Stimulated activated CD4-positive, alpha-beta T cell treated with anti-CD3 and anti-CD28 coated beads, Interleukin-4, amount 100 ng/mL, for 1 hour (primary cell): ENCODE measurements at places on chromosomes 13 and 19.

DNA sequence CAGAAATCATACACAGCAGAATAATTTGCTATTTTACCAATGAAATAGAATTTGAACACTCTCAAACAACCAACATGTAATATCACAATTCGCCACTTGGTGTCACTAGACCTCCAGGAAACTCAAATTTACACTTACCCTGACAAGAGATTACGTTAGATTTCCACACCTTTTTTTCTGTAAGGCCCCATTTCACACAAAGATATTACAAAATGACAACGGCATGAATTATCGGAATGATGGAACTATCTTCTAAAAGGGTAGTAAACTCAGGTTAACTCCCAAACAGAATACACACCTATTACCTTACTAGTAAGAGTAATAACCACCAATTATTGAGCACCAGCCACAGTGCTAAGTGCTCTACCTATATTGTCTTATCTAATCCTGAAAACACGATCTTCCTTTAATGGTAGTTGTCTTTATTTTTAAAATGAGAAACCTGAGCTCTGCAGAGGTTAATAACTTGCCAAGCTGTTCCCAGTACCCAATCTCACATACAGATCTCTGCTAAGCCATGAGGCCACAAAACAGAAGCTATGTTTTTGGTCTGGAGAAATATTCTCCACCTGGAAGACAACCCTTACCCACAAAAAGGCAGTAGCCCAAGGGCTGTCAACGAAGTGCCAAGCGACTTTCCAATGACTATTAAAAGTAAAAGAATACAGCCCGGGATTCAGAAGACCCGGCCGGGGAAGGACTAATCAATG lies 152.4 kb downstream of the DCLK1 start:
- no peak for DNase-seq

GRCh38 chr13:98478189-98479129 lies 98.4 kb downstream of the STK24 start:
- no peak for DNase-seq

GRCh38 chr13:31053896-31054295 lies 107.8 kb downstream of the HSPH1 start:
- DNase-seq, result no peak

- DNase-seq, result peak; percentile 62
These were observed 823 bp downstream of the TLE5 start for GRCh38 chr19:3061182-3062161.

DNA sequence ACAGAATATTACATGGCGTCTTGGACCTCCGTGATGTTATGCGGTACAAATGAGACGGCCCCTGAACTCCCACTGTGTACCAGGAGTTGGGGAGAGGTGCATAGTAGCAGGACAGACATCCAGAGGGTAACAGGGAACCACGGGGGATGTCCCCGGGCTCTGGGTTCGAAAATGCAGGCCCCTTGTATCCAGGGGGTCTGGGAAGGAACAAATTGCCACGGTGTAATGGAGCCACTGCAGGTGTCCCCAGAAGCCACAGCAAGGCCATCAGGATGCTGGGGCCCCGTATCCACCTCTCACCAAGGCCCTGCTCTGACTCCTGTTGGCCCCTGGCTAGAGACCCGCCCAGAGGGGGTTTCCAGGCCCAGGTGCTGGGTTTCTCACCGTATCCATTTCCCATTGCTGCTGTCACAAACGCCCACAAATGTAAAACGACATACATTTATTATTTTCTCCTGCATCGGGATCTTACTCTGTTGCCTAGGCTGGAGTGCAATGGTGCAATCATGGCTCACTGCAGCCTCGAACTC lies 77.8 kb downstream of the INSR start:
- DNase-seq, result peak; percentile 35

DNA sequence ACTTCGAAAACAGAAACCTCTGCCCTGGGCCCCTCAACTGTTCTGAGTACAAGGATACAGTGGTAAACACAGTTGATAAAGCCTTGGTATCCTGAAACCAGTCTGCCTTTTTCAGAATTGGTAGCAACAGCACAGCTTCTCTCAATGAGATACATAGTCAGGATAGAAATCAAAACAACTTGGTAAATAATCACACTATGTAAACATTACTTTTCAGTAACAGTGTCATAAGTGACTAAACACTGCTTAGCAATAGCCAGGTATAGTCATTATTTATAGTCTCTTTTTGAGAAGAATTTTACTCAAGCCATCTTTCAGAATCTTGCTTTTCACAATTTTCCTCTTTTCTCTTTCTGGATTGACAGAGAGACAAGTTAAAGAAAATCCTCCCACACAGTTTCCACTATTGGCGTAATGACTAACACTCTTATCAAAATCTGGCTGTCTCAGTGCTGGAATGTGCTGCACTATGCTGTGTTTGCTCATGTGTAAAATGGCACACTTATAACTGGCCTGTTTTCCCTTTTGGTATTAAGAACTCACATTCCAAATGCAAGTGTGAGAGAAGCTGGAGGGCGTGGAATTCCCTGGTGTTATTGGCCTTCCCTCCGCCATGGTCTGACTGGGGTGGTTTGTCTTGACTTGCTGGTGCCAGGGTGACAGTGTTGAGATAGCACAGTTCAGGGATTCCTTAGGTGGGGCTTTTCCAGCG lies 368.8 kb downstream of the TDRD3 start:
- no peak for DNase-seq

DNA sequence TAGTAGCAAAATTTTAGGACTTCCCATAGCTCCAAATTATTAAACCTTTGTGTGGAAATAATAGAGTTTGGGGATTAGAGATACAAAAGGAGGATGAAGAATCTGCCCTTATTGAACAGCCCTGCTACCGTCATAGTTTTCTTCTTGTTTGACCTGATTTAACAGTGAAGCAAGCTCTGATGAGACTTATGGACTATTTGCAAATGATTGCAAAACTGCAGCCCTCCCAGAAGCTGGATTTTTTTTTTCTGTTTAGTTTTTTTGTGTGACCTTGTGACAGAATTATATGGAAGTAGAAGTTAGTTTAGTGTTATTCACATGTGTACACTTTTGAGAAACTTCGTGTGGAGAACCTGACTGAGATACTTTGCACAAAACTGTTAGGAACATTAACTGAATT lies 267.8 kb downstream of the KCNRG start:
- DNase-seq, result no peak
